ENCODE measurements at places on chromosomes 2 and 18.

DNA sequence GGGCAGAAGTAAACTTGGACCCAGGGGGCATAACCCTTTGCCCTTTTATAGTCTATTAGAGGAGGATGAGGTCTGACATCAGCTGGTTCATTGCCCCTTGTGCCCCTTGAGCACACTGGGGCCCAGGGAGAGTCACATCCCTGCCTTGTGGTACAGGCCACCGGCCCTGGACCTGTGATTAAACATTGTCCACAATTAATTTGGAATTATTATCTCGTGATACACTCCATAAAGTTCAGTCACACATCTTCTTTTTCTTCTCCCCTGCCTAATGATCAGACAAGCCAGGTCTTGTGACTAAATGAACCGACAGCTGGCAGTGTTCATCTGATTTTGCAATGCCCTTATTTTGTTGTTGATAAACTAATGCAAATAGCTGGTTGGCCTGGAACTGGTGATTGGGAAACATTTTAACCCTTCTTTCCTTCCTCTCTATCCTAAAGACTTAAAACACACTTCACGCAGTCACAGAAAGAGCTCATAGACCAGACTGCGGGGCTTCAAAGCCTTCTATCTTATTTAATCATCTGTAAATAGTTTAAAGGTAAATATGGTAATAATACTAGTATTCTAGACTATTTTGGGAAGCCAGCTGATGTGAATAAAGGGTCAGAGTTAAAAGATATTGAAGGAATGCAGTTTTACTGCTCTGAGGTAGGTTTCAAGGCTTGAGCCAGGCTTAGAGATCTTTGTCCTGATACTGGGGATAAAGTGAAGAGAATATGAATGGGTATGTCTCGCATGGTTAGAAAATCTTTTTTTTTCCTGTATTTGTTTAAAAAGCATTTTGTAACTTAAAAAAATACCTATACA lies 13.4 kb downstream of the IL1R1 start:
- no peak for DNase-seq

DNA sequence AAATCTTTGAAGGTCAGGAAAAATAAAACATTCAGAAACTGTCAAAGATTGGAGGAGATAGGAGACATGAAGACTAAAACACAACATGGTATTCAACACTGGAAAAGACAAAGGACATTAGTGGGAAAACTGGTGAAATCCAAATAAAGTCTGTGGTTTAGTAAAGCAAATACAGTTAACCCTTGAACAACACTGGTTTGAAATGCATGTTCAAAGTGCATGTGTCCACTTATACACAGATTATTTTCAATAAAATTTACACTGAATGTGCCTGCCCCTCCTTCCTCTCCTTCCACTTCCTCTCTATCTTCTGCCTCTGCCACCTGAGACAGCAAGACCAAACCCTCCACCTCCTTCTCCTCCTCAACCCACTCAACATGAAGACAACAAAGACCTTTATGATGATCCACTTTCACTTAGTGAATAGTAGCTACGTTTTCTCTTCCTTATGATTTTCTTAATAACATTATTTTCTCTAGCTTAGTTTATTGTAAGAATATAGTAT lies 14.5 kb downstream of the OLA1 start:
- DNase-seq = no peak

- DNase-seq = no peak
Observed at GRCh38 chr2:129929321-129930290, 49.9 kb upstream of the RAB6C start.

DNA sequence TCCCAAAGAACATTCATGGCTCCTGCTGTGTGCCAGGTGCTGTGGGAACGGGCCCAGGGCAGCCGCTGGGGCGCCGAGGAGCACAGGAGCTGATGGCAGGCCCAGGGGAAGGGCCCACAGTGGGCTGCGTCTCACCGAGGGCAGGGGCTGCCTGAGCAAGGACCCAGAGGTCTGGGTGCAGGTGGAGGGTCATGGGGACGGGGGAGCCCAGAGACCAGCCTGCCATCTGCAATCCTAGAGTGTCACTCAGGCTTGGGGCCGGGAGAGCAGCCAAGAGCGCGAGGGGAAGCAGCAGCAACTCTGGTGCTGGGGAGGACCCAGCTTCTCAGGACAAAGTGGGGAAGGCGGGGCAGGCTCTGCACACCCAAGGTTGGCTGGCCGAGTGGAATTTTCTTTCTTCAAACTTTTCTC lies 207.4 kb downstream of the HDAC4 start:
- no peak for DNase-seq

DNA sequence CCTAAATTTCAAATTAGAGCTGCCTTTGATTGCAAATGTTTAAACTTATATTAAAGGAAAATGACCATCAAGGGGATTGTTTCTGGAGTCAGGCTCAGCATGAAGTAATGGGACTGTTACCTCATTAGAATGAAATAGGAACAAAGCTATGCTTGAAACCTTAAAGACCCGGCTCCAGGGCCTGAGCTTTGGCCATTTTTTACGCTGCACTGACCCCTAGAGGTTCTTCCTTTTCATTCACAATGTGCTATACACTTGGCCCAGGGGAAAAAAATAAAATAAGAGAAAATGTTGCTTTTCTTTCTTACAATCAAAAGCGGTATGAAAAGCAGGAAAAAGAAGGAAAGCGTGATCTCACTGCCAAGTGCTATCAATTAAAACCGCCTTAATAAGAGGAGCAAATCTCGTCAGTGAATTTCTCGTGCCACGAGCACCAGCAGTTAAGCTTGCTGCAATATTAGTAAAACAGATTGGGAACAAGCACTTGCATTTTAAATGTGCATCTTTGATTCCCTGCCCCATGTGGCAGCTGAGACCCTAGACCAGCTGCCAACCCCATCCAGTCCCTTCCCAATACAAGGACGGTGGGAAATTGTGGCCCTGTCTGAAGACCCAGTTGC lies 96.6 kb downstream of the MBD2 start:
- DNase-seq = peak; percentile 67

GRCh38 chr2:168350380-168350779 lies 103.0 kb upstream of the STK39 start:
- peak; percentile 60 for DNase-seq

- peak; percentile 70 for DNase-seq
Observed at GRCh38 chr18:37430357-37431076, 135.1 kb downstream of the CELF4 start.

DNA sequence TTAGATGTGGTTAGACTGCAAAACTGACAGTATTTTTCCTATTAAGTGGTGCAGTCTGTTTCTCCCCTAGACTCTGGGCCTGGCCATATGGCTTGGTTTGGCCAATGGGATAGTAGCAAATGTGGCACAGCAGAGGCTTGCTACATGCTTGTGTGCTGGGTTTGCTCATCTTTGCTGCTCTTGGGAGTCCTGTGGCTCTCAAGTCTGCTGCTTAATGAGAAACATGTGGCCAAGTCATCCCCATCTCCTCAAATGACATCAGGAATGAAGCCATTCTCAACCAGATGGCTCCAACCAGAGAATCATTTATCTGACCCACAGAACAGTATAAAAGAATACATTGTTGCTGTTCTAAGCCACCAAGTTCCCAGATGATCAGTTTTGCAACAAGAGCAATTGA lies 57.1 kb upstream of the PAX3 start:
- no peak for DNase-seq

DNA sequence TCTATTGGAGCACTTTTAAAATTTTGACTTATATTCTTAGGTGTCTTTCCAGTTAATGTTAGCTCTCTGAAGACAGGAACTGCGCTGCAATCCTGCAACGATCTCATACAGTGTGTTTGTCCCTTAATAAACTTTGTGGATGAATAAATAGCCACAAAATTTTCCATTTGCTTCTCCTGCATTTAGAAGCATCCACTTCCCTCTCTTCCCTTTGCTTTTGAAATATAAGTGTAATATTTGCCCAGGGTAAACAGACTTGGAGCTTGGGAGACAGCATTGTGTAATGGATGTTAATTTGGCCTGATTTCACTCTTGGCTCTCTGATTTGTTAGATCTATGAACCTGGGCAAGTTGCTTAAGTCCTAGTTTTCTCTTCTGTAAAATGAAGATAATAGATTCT lies 58.2 kb upstream of the CD28 start:
- DNase-seq = no peak

DNA sequence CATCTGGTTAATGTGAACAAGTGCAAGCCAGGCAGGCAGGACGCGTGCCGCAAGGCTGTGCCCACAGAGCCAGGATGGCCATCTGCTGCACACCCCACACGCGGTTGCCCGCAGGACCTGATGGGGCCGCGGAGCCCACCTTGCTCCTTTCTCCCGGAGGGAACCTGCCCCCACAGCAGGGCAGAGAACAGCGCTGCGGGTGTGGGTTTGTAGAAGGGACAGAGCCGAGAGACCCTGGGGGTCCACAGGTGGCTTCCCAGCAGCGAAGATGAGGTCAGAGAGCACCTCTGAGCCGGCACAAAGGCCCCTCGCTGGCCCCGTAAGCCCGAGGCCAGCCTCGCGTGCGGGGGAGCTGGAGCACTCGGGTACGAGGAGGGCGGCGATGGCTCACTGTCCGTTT lies 460.8 kb upstream of the SALL3 start:
- DNase-seq = no peak

DNA sequence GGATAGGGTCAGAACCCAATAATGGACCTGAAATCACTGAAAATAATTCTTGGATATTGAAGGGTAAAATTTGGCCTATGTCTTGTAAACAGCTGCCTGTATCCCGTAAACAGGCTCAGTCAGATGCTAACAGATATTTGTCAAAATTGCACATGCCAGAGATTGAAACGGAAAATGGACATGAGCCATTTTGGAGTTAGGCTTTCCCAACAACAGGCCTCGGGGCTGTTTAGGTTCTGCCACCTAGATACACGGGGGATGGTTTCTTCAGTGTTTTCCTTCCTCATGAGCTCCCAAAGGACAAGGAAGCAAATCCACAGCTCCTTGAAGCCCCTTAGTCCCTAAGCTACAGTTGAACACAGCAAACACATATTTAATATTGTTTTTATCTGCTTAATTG lies 204.2 kb upstream of the FOSL2 start:
- no peak for DNase-seq

- DNase-seq = no peak
Observed at GRCh38 chr2:236823041-236823629, 253.5 kb downstream of the ACKR3 start.

DNA sequence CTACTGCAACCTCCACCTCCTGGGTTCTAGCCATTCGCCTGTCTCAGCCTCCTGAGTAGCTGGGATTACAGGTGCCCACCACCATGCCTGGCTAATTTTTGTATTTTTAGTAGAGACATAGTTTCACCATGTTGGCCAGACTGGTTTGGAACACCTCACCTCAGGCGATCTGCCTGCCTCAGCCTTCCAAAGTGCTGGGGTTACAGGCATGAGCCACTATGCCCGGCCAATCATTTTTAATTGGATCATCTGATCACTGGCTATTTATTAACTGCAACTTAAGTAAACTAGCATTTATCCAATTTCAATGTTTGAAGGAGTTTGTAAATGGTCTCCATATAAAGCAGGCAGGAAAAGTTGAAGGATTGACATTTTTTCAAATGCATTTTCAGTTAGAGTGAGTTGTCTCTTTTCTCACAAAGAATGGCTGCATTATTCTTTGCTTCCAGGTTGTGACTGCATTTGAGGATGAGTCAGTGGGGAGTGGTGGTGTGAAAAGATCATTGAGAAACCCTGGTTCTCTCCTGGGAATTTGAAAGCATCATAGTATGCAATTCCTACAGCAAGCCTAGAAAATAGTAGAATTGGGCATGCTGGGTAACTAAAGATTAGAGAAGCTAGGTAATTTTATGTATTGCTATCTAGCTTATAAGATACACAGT lies 431.1 kb upstream of the ZEB2 start:
- DNase-seq = no peak

DNA sequence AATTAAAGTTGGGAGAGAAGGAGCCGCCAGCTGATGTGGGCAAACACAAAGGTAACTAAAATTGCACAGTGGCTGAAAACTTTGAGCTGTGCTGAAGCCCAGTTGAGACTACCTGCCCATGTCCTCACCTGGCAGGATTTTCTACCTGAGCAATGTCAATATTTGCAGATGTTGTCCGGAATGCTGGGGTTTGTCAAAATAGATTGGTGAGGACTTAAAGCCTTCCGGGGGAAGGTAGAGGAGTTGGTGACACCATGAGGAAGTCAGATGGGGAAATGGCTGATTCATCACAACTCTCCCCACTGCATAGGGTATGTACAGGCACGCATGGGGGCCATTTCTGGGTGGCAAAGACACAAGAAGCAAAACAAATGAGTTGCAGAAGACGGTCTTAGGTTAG lies 114.9 kb downstream of the ALK start:
- no peak for DNase-seq

DNA sequence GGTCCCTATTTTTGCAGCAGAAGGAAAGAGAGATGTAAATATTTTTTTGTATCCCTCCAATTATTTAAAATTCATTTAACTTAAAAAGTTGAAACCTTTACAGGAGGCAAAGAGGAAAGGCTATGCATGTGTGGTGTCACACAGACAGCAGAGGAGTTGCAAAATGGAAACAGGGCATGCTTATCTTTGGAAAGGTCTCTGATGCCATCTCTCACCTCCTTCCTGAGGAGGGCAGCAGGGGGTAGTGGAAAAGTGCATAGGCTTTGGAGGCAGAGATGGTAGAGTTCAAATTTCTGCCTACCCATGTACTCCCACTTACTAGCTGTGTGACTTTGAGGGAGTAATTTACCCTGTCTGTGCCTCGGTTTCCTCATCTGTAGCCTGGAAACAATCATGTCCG lies 99.6 kb upstream of the MCFD2 start:
- peak; percentile 46 for DNase-seq

- no peak for DNase-seq
Observed at GRCh38 chr2:68993660-68994059, 19.2 kb downstream of the GKN1 start.

GRCh38 chr2:174802459-174802858 lies 38.2 kb upstream of the CHRNA1 start:
- DNase-seq = no peak

- DNase-seq = no peak
Observed at GRCh38 chr18:10514082-10514481, 11.7 kb upstream of the NAPG start.

GRCh38 chr2:161427664-161428587 lies 11.8 kb downstream of the TBR1 start:
- no peak for DNase-seq

DNA sequence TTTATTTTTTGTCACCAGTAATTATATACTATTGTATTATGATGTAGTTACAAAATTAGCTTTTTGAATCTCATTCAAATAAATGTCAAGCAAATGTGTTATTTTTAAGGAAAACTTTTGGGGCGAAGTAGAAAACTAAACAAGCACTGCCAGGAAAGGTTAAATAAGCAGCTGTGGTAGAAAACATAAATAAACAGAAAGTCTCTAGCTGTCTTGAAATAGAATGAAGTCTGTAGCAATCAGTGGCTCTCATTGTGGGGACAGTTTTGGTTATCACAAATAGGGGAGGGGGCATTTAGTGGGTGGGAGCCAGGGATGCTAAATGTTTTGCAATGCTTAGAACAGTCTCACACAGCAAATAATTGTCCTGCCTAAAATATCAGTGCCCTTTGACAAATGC lies 3.4 kb downstream of the INSIG2 start:
- no peak for DNase-seq

GRCh38 chr2:26302846-26303245 lies 43.1 kb upstream of the SELENOI start:
- no peak for DNase-seq

GRCh38 chr2:225614915-225615314 lies 215.4 kb downstream of the NYAP2 start:
- DNase-seq = no peak
